A172 (cell line): ENCODE measurements at places on chromosomes 6 and 20. TPM values are rescaled to one million over a fixed set of nuclear protein-coding genes. Genes with fewer than 3 reads are reported as not detected.

- peak; percentile 83 for DNase-seq
Observed at GRCh38 chr6:90397929-90398674, 101.5 kb upstream of the BACH2 start.

DNA sequence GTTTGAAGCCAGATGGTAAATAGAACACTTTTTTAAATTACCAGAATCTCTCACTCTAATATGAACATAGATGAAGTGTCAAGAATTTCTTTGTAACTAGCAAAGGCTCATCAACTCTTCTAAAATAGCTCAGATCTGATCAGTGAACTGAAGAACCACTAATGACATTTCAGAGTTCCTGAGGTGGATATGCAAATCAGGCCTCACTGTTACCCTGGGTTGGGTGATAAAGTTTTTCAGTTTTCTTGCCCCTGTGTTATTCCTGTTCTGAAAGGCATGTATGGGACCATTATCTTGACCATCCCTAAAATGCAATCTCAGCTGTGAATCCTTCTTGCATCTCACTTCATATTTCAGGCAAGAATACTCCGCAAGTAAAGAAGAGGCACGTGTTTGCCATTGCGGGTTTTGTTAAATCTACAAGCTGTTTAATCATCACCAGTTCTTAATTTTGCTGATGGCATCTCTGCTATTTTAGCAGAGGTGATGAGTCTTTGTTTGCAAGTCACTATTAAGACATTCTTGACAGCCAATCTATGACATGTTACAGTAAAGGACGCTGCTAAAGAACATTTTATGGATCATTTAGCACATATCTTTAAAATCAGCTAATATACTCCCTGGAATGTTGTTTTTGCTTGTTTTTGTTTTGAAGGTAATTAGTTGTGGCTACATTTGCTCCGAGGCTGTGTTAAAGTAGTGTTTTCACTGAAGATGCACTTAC is 47.9 kb downstream of the KHDC1L start:
- no peak for DNase-seq

- no peak for DNase-seq
Observed at GRCh38 chr6:14434916-14435690, 317.5 kb downstream of the CD83 start.

The LTB gene
- total RNA-seq: not detected in 2 replicates

- peak; percentile 82 for DNase-seq
Observed at GRCh38 chr6:28807682-28808280, 116.0 kb downstream of the TRIM27 start.

DNA sequence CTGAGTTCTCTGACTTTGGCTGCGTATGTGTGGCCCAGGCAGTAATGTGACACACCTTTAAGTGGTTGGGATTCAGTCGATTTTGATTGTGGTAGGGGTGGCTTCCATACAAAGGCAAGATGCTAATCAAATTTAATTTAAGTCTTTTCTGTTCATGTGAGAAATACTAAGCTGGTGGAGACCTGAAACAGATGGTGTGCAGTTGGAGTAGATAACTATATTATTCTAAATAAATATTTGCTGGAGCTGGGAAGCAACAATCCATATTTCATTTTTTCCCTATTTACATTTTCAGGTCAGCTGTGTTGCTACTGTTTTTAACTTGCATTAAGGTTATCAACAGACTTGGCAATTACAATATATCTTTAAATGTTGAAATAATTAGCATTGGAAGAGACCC is 67.4 kb upstream of the C20orf144 start:
- no peak for DNase-seq

DNA sequence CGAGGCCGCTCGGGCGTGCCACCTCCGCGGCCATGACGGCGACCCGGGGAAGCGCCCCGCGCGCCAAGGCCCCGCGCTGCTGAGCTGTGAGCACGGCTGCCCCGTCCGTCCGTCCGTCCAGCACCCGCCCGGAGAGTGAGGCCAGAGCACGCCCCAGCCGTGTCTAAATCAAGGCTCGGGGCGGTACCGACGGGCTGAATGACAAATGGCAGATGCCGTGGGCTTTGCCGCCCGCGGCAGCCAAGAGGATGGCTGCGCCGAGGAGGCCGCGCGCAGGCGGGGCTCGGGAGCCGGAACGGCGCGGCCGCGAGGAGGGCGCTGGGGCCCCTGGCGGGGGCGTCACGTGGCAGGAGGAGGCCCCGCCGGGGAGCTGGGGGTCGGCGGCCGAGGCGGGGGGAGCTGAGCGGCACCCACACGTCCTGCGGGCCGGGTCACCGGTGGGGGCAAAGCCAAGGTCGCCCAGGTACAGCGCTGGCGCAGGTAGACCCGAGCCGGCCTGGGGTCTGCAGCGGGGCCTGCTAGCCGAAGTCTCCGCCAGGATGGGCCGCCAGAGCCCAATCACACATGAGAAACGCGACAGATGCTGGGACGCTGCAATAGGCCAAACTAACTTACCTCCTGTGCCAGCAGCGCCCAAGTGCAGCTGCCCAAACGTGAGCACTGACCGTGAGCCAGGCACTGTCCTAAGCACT is at the start of gene PLAGL1:
Gene PLAGL1, minus strand, starts transcription at position 140 of the 692 bp plus-strand sequence. CDS start 60,123 bp downstream, outside the sequence.
- peak; percentile 16 for DNase-seq

- DNase-seq: no peak
Observed at GRCh38 chr20:63128367-63128766, 87.6 kb downstream of the YTHDF1 start.

DNA sequence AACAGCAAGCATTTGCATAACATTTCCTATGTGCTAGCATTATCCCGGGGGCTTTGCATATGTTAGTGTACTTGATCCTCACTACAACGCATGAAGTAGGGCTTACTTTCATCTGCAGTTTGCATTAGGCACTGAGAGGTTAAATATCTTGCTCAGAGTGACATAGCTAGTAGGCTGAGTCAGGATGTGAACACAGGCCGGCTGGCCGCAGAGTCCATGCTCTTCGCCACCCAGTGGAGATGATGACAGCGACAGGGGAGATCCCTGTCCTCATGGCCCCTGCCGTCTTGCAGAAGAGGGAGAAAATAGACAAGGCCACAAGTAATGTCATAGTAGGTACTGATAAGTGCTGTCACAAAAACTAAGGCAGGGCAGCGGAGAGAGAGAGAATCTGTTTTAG is 46.9 kb downstream of the LYRM4 start:
- DNase-seq: no peak

- DNase-seq: peak; percentile 59
Observed at GRCh38 chr6:45591306-45591705, 213.6 kb upstream of the SUPT3H start.

DNA sequence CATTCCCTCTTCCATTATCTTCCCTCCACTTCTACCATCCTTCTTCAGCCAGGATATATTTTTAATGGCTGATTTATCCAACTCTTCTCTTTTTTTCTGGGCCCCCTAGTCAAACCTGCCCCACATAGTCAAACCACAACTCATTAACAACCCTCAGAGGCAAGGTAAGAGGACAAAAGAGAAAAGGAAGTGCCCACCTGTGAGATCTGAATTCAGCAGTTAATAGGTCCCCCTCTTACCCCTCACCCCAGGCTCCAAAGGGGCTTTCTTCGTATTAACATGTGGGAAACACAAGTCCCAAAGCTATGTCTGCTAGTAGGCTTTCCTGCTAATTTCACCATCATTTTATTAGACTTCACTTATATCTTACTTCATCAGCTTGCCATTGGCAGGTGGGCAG is 44.1 kb upstream of the TSPYL1 start:
- DNase-seq: no peak

GRCh38 chr20:19996222-19996621 is 20.9 kb upstream of the NAA20 start:
- no peak for DNase-seq

- DNase-seq: no peak
Observed at GRCh38 chr6:150549007-150549406, 50.7 kb upstream of the PLEKHG1 start.

GRCh38 chr6:127997496-127998164 is 96.8 kb upstream of the THEMIS start:
- no peak for DNase-seq
